ENCODE measurements at places on chromosomes 7 and 10.

GRCh38 chr10:30043476-30044270, 15.7 kb downstream of the JCAD start:
- DNase-seq, result no peak

- no peak for DNase-seq
Observed at GRCh38 chr7:138799336-138800000, 1.5 kb upstream of the ATP6V0A4 start.

DNA sequence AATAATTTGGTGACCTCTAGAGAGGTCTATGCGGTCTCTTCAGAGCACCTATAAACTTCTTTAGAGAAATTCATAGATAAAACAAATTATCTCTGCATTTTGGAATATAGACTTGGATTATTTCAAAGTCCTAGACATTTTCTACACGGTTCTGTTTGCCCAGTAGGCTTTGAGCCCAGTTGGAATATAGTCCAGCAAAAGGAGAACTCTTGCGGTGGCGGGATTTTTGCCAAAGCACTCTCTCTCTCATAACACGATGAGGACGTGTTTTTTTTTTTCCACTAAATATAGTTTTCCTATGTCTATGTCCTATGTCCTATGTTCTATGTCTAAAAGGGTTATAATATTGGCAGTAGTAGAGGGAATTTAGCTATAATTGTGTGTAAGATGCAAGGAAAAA, 164.9 kb upstream of the AGR3 start:
- DNase-seq, result no peak

DNA sequence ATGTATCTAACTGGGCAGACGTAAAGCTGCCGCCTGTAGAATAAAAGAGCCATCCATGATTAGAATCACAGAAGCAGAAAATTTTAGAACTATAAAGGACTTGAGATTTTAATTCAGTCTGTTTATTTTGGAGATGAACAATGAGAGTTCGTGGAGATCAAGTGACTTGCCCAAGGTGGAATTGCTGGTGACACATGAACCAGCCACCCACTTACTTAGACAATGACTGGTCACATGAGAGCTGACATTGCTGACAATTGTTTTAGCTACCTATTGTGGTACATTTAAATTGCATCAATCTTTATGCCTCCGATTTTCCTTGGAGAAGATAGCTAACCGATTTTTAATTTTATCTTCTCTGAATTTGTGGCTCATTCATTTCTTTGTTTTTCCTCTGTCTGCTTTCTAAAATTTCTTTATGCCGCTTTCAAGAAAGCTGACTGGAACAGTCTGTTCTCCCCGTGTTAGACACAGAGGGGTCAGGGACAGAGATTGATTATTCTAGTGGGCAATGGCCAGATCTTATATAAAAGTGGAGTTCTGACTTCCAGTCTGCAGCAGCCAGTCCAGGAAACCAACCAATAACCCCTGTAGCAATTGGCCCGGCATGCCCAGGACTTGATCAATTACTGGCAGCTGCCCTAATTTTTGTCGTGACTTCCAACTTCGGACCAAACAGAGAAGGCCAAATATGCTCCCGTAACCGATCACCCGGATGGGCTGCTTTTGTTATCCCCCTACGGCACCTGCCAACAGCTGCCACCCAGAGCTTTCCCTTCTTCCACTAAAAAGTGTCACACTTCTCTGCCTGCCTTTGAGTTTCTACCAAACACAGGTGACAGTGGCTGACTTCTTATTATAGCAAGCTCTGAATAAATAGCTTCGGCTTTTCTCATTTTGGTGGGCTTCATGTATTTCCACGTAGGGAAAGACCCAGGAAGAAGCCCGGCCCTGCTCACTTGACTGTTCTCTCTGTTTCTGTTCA, 241.6 kb downstream of the CAMK1D start:
- no peak for DNase-seq

DNA sequence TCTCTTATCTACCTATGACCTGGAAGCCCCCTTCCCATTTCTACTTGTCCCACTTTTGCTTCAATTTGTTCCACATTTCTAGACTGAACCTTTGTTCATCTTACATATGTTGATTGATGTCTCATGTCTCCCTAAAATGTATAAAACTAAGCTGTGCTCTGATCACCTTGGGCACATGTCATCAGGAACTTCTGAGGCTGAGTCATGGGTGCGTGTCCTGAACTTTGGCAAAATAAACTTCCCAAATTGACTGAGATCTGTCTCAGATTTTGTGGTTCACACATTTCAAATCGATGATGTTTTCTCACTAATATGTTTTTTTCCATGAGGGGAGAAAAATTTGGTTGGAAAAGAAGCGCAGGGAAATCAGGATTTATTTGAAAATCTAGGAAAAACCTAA, 406.2 kb upstream of the LRRTM3 start:
- no peak for DNase-seq

- DNase-seq, result peak; percentile 5
Observed at GRCh38 chr10:51422311-51423120, 276.9 kb downstream of the CSTF2T start.

GRCh38 chr7:92279396-92280031, 33.7 kb downstream of the ANKIB1 start:
- no peak for DNase-seq

Data from RCC 7860 (cell line).